ENCODE measurements at places on chromosomes 5 and 9. TPM values are rescaled to one million over a fixed set of nuclear protein-coding genes. Genes with fewer than 3 reads are reported as not detected.

- H3K4me3 ChIP-seq, result peak overlapping the region; percentile 47
- peaks cover 16% of the 10 kb centered on the region for H3K4me1 ChIP-seq
- no peak for DNase-seq
- H3K27ac ChIP-seq, result peak overlapping the region; percentile 64
- H3K27me3 ChIP-seq, result no peaks in the 10 kb centered on the region
- no peaks in the 10 kb centered on the region for H3K36me3 ChIP-seq
Measured at GRCh38 chr9:126483468-126484073, 130.2 kb upstream of the LMX1B start.

DNA sequence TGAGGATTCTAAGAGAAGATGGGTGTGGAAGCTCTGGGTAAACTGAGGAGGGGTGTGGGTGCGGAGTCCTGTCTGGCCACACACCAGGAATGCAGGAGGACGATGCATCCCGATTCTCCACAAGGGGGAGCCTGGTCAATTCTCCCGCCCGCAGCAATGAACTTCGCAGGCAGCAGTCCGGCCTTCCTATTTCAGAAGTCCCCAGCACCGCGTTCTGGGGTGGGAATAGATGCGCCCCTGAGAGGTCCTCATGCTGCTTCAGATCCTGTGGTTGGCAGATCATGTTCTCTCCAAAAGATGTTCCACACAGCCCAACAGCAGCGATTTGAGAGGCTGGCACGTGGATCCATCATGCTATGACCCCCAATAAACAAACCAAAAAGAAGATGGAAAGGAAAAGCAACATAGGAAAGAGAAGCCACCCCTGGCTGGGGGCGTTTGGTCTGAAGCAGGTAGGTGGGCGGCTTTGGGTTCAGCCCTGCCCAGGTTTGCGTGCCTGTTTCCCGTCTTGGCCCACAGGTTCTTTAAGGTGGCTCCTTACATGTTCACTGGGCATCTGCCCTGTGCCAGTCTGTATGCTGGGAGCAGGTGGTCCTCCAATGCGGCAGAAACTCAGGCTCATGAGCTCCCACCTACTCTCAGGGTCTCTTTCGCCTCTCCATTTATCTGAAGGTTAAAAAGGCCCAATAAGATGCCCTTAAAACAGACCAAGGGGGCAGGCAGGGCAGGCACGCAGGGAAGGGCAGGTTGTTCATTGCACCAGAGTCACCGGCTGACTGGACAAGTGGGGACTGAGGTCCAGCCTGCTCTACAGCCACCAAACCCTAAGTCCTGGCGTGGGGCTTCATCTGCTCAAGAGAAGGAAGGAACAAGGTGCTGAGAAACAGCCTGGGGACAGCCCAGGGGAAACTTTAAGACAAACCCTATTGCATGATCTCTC, 171.6 kb downstream of the PAX5 start:
- H3K36me3 ChIP-seq, result no peaks in the 10 kb centered on the region
- DNase-seq, result no peak
- no peak overlapping the region for H3K4me3 ChIP-seq

GRCh38 chr9:18294229-18294628, 179.7 kb upstream of the ADAMTSL1 start:
- no peak overlapping the region for H3K4me3 ChIP-seq
- H3K4me1 ChIP-seq, result no peaks in the 10 kb centered on the region
- H3K36me3 ChIP-seq, result no peaks in the 10 kb centered on the region
- no peak overlapping the region for H3K27ac ChIP-seq
- no peaks in the 10 kb centered on the region for H3K27me3 ChIP-seq

The HAVCR1 gene
- total RNA-seq, result 30.2 TPM

The MAML1 gene
- 48.5 TPM for total RNA-seq
